Umbilical cord (tissue), 2 donors: ENCODE measurements at places on chromosomes 7 and 10.
A peak's percentile ranks its signal among the peaks of the same experiment; 100 is the strongest.

- no peak for DNase-seq
Measured at GRCh38 chr10:61688551-61689308, 26.0 kb downstream of the CABCOCO1 start.

DNA sequence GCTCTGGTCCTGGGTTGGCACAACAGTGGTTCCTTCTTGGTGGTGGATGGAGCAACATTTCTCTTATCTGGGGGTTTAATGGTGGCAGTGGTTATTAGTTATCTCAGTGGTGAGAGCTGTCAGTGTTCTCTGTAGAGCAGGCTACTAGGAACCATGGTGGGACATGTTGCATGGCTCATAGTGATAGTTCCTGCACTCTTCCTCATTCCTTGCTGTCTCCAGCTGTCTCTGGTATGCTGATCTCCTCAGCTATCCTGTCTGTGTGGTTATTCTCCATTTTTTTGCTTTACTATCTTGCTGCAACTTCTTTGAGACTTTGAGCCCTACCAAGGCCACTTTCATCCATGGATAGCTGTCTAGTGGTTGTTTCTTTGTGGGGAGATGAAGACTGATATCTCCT is 44.0 kb downstream of the CCDC7 start:
- no peak for DNase-seq

- DNase-seq = peak; percentile 97
Measured at GRCh38 chr7:144468990-144469732, 65.7 kb upstream of the NOBOX start.

- DNase-seq = no peak
Measured at GRCh38 chr10:122140461-122140902, 130.6 kb upstream of the BTBD16 start.

DNA sequence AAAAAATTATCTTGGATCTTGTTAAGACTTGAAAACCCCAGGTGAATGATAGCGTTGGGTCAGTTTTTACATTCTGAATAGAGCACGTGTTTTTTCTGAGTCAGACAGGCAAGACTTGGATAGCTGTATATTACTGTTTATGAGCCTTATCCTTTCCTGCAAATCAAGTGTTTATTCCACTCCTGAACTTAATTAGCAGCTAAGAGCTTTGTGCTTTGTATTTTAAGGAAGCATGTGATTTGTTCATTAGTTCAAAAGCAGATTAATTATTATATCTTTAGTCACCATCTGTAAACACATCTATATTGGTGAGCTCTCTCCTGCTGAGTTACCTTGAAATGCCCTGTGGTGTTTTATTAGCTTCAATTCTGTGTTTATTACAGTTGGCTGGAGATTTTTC is 98.6 kb upstream of the PRPS1L1 start:
- no peak for DNase-seq

DNA sequence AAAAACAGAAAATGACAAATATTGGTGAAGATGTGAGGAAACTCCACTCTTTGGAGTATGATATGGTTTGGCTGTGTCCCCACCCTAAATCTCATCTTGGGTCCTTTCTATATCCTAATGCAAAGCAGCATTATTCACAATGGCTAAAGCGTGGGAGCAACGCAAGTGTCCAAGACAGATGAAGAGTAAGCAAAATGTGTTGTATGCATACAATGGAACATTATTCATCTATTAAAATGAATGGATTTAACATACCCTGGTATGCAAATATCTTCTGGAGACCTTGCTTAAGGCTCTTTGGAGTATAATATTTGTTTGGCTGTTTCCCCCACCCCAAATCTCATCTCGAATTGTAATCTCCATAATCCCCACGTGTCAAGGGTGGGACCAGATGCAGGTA is 839.8 kb upstream of the POM121L12 start:
- DNase-seq = no peak

GRCh38 chr10:113452146-113452845 is 100.6 kb upstream of the HABP2 start:
- no peak for DNase-seq

DNA sequence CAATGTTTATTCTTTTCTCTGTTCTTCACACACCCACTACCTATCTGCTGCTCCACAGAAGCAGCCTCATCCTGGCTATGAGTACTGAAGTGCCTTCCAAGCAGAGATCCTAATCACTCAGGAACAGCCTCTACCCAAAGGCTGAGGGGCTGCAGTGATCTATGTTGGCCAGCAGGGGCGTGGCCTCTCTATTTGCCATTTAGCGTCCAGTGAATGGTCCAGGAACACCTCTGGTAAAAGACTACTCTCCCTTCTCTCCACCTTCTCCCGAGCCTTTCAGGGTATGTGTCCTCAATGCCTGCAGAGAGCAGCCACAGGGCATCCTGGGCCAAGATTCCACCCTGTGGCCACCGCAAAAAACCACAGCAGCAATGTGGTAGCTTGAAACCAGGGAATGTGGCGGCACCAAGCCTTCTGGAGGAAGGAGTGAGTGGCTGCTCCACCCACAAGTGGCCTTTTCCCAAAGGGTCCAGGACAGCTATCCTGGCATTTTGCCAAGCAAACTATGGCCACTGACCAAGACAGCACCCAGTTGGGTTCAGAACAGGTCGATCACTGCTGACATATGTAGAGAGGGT is 70.9 kb downstream of the SYPL1 start:
- no peak for DNase-seq

DNA sequence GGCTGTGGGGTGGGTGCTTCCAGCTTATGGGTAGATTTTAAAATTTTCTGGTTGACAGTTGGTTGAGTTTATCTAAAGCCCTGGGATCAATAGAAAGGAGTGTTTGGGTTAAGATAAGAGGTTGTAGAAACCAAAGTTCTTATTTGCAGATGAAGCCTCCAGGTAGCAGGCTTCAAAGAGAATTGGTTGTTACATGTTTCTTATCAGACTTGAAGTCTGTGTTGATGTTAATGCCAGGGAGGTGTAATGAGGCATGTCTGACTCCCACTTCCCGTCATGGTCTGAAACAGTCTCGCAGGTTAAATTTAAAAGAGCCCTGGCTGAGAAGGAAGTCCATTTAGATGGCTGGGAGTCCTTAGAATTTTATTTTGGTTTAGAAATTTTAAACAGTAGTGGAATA is 165.2 kb upstream of the TMEM72 start:
- no peak for DNase-seq

- DNase-seq = no peak
Measured at GRCh38 chr7:76047305-76047810, 442 bp downstream of the STYXL1 start.

- no peak for DNase-seq
Measured at GRCh38 chr10:98456043-98456570, 9.4 kb upstream of the HPS1 start.

- no peak for DNase-seq
Measured at GRCh38 chr7:51276967-51277366, 39.6 kb downstream of the COBL start.

- no peak for DNase-seq
Measured at GRCh38 chr10:113331961-113332360, 220.9 kb upstream of the HABP2 start.

DNA sequence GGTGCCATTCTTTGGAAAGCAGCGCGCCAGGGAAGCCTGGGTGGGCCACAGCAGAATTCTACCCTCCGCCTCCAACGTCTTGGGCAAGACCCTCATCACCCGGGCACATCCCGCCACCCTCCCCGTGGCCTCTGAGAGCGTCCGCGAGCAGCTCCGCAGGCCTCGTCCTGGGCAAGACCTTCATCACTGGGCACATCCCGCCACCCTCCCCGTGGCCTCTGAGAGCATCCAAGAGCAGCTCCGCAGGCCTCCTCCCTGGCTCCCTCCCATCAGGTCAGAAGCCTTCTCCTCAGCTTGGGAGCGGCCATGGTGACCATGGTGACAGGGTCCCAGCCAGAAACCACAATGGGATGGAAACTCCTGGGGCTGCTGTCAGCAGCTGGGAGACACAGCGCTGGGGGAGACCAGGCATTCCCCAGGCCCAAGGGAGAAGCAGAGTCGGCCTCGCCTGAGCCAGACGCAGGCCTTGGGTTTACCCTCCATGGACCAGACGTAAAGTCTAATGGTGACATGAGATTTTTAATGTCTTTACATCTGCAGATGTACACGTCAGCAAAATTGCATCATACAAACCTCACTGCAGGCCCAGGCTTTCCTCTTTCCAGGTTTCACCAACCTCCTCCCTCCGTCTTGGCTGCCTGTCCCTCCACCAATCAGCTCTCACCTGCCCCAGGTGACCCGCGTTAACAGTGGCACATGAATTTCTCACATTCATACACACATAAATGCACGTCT is 55.1 kb upstream of the PPP2R2D start:
- no peak for DNase-seq
